ENCODE measurements at places on chromosomes 13 and 19. TPM values are rescaled to one million over a fixed set of nuclear protein-coding genes. Genes with fewer than 3 reads are reported as not detected.

GRCh38 chr19:32627714-32628270 is 46.8 kb downstream of the PDCD5 start:
- no peak for DNase-seq

DNA sequence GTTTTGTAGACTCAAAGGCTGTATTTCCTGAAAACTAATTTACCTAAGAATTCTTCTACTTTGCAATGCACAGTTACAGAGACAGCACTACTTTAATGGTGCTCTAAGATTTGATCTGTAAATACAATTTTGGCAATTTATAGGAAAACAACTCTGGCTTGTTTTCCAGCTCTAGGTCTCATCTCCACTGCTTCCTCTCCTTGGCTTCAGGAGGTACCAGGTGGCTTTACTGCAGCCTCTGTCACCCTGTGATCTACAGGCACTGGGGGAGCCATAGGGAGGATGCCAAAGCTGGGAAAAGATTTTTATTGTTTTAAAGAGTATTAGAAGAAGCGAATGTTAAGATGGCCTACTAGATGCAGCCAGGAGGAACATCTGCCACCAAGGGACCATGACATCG is 1563.6 kb downstream of the OLFM4 start:
- no peak for DNase-seq

- no peak for DNase-seq
Measured at GRCh38 chr13:48253849-48254248, 20.8 kb downstream of the ITM2B start.

- no peak for DNase-seq
Measured at GRCh38 chr19:9189535-9189934, 10.8 kb downstream of the OR7D2 start.

- DNase-seq: peak; percentile 59
Measured at GRCh38 chr19:4988770-4989251, 19.9 kb downstream of the KDM4B start.

DNA sequence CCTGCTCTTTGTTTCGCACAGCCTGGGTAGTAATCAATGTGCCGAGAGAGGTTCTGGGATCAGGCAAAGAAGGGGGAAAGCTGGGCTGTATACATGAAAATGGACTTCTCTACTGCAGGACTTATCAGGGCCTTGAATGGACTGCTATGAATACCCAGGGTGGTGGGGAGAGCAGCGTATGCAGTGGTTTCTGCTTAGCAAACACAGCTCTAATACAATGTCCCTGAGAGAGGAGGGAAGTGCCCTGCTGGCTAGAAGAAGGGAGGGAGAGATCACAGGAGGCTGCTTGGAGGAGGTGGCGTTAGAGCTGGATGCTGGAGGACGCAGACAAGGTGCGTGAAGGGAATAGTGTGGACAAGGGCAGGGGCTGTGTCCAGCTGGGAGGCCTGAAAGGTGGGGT is 116.1 kb downstream of the PTPRS start:
- no peak for DNase-seq

GRCh38 chr19:34772697-34773554 is at the start of gene ZNF599:
Gene ZNF599, minus strand, starts transcription at chr19:34773215. Its CDS starts 374 bp downstream, at chr19:34772841.
- DNase-seq: peak; percentile 93

DNA sequence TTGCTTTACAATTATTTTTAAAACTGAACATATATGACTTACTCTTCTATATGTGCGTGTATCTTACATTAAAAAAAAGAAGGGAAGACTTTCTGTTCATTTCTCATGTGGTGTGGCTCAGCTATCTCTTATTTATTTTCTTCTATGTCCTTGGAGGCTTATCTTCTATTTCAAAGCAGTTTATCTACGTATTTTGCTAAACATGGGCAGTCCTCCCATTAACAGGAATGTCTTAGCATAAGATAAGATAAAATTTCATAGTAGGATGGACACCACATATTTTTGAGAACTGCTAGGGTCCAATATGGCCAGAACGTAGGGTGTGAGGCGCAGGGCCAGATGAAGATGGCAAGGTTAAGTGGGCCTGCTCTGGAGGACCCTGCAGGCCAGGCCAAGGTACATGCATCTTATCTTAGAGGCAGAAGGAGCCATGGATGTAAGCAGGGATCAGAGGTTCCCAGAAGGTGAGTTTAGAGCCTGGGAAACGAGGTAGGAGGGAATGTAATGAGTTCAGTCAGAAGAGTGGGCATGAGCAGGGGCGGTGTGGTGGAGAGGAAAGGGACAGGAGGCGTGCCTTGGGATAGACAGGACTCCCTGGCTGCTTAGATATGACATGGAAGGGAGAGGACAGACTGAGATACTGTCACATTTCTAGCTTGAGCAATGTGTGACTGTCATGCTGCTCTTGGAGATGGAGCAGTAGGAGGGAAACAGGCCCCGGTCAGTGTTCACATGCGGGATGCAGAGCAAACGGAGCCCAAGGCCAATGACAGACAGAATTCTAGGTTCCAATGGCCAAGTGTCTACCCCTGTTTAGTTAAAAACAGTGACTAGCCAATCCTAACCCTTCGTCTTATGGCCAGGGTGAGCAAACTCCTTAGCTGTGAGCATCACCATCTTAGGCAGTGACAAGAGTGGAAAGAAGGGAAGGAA is 68.6 kb upstream of the MEDAG start:
- no peak for DNase-seq

- DNase-seq: no peak
Measured at GRCh38 chr19:53786744-53787143, 37.4 kb downstream of the NLRP12 start.

GRCh38 chr19:49981603-49982593 is 20.9 kb upstream of the SIGLEC11 start:
- no peak for DNase-seq

GRCh38 chr13:98328511-98328910 is 151.4 kb upstream of the RNF113B start:
- no peak for DNase-seq

- no peak for DNase-seq
Measured at GRCh38 chr13:57857945-57858344, 226.4 kb downstream of the PCDH17 start.

DNA sequence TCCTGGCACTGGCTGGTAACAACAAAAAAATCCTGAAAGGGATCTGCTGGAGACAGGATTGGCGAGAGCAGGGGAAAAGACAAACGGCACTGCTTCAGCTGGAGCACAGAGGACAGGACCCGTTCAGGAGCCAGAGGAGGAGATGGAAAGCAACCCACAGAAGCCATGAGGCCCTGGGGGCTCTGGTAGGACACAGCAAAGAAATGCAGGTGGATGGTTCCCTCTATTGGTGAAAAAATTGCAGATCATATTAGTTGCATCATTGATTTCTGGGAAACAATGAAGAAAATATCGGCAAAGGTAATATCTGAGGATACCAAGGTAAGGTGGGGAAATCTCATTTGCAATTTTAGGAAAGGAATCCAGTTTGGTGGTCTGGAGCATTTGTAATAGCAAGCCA is 25.7 kb upstream of the TPP2 start:
- no peak for DNase-seq

DNA sequence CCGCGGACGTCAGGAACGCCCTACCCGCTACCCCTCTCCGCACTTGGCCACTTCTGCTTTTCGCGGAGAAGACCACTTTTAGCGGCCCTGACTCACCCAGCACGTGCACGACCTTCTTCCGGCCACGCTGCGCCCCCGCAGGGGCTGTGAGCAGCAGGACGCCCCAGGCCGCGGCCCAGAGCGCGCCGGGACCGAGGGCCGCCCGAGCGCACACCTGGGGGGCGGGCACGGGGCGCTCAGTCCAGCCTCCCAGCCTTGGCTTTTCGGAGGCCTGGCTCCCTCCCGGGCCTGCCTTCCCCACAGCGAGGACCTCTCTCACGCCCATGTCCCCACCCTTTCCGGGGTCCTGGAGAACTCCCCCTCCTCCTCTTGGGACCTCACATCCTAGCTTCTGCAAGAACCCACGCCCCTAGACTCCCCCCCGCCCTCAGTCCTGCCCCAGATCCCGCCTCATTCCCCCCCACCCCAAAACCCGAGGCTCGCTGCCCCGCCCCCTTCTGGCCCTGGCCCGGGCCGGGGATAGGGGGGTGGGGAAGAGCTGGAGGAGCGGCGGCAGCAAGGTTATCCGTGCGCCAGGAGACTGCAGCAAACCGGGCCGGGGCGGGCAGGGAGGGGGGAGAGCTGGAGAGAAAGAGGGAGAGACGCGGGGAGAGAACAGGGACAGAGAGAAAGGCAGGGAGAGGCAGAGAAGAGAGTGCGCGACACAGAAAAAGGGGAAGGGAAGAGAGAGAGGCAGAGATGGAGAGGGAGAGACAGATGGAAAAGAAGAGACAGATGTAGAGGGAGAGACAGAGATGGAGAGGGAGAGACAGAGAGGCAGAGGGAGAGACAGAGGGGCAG is 11.5 kb downstream of the TM6SF2 start:
- DNase-seq: no peak

DNA sequence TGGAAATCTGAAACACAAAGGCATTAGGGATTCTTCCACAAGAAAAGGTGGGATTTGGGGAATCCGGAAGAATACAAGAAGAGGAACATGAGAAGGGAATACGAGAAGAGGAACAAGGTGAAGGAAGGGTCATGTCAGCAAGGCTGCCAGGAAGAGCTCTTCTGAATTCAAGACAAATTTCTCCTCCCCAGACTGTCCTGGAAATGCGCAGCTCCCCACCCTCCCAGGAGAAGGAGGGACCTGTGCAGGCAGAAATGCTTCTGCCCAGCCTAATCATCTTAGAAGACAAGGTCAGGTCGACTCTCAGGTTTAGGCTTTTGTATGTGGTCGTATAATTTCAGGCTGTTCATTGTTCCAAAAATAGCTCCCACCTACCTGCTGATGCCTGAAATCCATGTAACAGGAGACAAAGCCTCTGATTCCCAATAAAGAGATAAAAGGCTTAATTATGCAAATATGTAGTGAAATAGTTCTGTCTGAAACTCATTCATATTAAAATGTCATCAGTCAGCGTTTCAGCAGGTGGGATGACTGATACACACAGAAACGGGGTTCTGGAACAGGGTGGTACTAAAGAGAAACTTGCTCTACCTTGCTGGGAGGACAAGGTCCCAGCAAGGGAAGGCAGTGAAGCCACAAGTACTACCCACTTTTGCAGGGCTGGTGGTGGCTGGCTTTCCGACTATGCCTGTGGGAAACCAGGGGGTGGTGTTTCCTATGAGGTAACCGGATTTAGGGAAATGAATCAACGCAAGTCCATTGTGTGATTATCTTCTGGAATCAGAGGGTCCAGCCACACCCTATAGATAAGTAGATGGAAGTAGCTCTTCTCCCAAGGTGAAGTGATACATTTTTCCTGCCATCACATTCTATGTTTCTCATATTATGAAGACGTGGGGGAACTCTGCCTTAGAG is 76.1 kb downstream of the KL start:
- DNase-seq: no peak

DNA sequence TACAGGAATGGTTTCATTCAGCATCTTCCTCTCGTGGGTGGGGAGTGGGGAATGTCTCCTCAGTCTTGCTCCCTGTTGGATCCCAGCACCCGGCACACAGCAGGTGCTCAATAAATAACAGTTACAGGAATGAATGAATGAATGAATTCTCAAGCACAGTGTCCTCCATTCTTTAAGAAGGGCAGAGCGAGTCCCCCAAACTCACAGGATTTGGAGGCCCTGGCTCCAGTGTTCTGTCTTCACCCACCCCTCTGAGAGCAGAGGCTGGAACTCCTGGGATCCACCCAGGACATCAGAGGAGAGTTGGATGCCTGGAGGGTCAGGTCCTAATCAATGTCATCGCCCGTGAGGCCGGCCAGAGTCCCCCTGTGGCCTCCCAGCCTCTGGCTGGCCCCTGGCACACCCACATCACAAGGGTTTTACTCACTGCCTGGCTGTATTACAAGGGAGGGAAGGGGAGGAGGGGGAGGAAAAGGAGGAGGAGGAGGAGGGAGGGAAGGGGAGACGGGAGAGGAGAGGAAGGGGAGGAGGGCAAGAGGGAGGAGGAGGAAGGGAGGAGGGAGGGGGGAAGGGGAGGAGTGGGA is 8.7 kb upstream of the CREB3L3 start:
- no peak for DNase-seq

DNA sequence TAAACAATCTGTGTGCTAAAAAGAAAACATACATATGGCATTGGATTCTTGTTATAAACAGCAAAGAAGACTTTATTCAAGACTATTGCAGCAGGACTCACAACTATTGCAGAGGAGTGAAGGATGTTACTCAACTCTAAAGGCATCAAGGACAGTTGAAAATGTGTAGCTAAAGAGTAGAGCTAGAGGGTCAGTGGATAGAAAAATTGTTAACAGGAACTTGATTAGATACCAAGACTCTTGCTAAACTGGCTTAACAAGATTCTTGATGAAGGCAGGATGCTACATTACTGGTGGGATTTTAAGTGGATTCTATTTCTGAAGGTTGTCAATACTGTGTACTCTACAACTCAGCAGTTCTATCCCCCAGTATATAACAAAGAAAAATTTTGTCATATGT is 1183.3 kb downstream of the SLITRK1 start:
- DNase-seq: no peak

DNA sequence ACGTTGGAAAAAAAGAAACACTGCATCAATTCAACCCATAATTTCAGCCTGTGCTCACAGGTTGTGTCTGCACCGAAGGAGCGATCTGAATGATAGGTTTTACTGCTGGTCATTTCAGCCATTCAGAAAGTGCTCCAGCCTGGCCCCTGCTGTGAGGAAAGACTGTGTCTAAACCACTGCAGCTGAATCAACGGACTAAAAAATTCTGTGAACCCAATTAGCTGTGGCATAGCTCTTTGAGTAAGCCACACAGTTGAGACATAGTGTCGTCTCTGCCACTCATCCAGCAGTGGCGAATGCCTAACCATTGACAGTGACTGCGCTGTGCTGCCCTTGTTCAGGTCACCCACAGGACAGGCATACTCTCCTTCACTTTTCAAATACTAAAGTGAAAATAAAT is 179.8 kb downstream of the COG6 start:
- DNase-seq: no peak

DNA sequence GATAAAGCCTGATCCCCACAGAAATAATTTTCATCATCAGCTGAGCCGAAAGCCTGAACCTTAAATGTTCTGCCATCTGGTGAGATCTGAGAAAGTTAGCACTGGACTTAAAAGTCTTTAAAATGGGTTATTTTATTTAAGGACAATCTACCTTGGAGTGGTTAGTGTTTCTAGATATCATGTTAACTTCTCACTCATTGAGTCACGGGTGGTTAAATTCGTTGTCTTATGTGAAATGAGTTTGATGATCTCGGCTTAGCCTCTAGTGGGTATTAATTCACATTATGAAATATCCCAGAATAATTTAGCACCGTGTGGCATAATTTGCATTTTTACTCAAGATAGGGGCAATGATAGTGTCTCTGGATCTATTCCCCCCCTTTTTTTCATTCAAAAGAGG is 117.4 kb upstream of the ZNF536 start:
- DNase-seq: no peak

- DNase-seq: no peak
Measured at GRCh38 chr19:729965-730668, 20.8 kb upstream of the MISP start.

The UCHL3 gene
- total RNA-seq: 26.6 TPM

The ZNF653 gene
- total RNA-seq: 3.9 TPM

The KLK5 gene
- total RNA-seq: not detected

The ACP7 gene
- total RNA-seq: not detected

The ZNF729 gene
- not detected for total RNA-seq

The ADM5 gene
- total RNA-seq: 0.30 TPM

The ZNF433 gene
- total RNA-seq: 4.6 TPM

The USPL1 gene
- 10.6 TPM for total RNA-seq

Data from heart right ventricle (tissue), 16 donors.